Putamen (tissue), 1 donor: ENCODE measurements at places on chromosomes 12 and 14.

GRCh38 chr14:60313093-60313492, 64.1 kb downstream of the PPM1A start:
- no peak for DNase-seq

DNA sequence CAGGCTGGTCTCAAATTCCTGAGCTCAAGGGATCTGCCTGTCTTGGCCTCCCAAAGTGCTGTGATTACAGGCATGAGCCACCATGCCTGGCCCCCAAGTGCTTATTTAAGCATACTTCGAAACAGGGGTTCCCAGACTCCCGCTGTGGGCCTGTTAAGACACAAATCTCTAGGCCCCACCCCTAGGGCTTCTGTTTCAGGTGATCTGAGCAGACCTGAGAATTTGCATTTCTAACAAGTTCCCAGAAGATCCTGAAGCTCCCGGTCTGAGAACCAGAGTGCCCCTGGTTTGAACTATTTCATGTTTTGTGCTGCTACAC, 25.0 kb downstream of the GCH1 start:
- no peak for DNase-seq

- DNase-seq, result no peak
These were observed 1.6 kb upstream of the LTBR start for GRCh38 chr12:6382371-6382770.

- no peak for DNase-seq
These were observed 76.8 kb downstream of the TSPAN9 start for GRCh38 chr12:3154006-3154405.

DNA sequence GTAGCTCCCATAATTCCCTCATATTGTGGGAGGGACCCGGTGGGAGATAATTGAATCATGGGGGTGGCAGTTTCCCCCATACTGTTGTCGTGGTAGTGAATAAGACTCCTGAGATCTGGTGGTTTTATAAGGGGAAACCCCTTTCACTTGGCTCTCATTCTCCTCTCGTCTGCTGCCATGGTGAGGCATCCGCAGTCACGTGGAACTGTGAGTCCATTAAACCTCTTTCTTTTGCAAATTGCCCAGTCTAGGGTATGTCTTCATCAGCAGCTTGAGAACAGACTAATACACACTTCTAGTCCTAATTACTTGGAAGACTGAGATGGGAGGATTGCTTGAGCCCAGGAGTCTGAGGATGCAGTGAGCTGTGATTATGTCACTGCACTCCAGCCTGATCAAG, 64.4 kb downstream of the TMX1 start:
- no peak for DNase-seq

DNA sequence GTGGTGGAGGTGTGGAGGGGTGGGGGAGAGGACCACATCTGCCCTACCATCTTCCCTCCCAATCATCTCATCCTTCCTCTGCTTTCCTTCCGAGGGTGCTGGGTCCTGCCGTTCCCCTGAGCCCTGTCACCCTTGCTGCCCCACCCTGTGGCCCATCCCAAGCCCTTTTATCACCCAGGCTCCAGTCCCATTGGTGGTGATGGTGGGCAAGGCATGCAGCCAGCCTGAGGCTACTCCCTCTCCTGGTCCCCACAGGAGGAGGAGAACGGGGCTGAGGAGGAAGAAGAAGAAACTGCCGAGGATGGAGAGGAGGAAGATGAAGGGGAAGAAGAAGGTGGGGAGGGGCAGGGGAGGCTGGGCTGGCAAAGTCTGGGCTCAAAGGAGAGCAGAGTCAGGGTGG, 2.7 kb upstream of the LAG3 start:
- no peak for DNase-seq

DNA sequence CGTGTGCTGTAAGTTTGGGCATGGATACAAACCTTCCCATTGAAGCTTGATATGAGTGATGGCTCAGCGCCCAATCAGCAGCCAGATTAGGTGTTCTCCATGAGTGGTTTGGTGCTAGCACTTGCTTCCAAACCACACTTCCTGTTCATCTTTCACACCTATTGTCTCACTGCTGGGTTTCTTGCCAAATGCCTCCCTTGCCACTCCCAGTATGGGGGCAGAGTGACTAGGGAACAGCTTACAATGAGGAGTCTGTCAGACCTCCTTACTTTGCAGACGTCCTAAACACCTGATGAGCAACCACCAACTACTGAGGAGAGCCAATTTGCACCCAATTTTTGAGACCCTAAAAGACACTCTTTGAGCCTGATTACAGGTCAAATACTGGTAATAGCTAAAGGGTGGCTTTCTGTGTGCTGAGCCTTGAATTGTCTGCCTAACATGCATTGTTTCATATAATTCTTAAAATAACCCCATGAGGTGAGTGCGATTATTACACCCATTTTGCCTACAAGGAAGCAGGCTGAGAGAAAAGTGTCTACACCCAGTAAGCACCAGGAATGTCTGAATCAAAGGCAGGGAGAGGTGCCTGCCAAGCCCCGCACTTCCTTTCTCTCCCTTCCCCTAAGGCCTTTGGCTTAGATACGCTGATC, 48.4 kb upstream of the FOS start:
- no peak for DNase-seq

DNA sequence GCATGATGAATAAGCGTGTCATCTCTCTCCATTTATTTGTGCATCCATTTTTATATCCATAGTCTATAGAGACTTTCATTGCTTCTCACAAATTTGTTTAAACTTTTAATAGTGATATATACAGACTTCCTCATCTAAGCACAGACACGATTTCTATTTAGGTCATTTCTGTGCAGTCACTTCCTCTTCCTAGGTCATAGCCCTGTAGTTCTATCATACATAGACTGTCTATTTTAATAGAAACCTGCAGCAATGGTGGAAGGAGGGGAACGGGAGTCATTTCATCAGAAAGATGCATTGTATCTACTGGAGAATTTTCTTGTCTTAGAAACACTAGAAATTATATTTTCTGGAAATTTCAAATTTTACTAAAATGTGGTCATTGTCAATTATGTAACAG, 133.4 kb upstream of the FGD4 start:
- no peak for DNase-seq

DNA sequence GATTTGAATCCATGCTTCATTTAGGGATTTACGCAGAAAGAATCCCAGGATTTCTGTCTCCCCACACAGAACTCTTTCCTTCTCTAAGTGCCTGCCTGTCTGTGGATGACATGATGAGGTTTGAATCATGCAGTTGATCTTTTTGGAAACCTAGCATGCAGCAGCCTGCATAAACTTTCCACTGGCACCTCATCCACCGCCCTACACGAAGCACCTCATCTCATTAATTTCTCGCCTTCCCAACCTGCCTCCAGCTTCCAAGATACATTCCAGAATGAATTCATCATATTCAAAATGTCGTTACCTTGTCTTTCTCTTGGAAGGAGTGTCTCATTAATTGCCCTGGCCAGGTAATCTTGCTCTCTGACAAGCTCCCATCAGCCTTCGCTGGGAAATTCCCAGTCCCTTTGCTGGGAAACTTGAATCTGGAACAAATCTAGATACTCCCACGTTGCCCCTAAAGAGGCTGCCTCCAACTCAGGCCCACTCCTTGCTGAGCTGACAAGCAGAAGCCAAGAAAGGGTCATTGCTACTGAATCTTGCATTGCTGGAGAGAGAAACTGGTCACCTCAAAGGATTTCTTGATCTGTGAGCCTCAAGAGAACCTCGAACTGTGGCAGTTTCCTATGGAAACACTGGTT, 48.2 kb downstream of the SERPINA3 start:
- peak; percentile 53 for DNase-seq

DNA sequence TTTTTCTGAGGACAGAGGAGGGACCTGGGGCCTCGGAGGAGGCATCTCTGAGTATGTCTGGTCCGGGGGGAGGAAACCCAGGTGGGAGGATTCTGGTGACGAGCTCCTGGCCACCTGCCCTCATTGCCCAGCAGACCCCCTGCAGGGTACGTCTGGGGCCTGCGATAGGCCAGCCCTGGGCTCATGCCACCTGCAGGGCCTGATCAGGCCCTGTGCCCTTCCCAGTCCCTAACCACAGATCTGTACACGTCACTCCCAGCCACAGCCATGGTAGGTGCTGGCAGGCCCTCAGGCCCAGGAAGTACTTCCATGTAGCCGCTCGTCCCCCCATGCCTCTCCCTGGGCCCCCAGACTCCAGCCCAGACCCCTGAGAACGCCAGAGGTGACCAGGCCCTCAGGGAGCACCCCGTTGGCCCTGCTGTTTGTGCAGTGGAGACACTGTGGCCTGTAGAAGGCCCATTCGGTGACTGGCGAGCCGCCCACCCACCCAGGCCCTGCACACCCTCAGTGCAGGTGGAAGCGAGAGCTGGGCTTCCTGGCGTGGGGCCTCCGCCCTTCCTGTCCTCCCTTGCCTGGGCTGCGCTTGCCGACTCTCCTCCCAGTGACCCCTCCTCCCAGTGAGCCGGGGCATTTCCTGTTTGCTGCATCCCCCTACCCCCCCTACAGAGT, 5.7 kb downstream of the INF2 start:
- no peak for DNase-seq

GRCh38 chr12:122790393-122791075, 16.2 kb downstream of the CCDC62 start:
- DNase-seq, result no peak

DNA sequence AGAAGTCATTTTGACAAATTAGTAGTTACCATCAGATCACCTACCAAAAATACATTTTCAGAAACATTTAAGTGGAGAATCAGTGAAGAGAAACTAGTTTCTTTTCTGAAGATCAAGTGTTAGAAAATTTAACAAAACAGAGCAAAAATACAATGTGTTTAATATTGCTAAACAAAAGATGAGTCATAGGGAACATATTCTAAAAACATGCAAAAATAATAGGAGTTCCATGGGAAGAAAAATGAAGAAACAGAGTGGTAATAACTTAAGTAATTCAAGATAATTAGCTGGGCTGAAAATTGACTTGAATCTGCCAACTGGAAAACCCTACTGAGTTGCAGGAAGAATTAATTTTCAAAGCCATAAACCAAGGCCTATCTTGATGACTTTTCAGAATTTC, 111.5 kb upstream of the KITLG start:
- no peak for DNase-seq

DNA sequence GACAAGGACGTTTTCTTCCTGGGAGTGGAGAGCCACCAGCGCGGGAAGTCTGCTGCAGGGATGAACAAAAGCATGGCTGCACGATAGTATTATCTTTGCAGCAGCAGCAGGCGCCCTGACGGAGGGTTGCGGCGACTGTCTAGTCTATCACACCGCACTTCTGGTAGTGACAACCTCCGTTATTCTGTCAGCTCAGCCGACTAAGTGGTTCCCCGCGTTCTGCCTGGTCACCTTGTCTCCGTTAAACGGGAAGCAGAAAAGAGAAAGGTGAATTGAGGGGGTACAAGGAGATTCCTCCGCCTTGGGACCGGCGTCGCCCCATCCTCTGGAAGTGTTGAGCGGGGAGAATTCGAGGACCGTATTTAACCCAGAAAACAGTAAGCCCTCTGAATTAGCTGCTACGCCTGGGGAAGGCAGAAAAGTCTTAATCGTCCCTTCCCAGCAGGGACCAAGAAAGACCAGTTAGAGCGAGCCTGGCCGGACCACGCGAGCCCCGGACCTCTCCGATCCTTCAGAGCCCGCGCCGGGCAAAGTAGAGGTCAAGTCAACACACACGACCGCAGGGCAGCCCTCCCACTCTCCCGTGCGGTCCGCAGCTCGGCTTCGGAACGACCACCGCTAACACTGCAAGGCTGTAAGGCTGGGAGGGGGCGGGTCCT, 536 bp upstream of the DAAM1 start:
- DNase-seq, result no peak

DNA sequence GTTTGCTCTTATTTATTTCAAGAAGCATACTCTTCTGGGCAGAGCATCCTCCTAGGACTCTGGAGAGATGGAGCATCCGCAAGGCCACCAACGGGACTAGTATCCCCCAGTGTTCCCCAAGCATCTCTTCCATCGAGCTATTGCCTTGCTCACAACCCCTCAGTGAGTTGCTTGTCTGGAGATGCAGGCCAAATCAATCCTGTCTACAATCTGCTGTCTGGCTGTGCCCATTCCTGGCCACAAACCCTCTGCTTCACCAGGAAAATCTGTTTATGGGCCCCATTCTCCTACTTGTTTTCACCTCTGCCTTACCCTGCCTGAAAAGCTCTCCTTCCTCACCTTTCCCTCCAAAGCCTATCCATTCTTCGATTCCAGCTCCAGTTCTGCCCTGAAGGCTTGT, 219.2 kb downstream of the CACNA1C start:
- DNase-seq, result no peak

DNA sequence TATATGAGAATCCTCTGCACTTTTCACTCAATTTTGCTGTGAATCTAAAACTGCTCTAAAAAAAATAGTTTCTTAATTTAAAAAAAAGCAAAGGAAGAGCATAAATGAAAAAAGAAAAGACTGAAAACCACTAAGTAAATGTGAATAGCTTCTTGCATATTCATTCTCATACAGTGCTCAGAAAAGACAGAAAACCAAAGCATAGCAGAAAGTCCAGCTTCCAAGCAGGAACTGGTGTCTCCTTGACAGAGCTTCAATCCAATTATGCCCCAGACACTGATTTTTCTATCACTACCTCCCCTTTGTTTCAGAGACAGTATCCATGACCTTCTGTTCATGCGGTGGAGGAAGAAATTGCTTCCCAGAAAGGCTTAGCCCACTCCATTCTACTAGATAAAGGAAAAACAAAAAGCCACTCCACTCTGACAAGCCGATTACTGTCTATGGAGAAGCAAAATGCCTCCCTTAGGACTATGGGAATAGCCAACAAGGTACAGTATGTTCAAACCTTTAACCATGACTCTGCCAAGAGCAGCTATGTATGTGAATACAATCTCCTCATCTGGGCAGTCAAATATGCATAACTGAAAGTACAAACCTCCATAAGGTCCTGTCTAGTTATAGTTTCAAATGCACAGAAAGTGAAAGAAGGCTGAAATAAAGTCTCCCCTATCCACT, 40.6 kb downstream of the ATF7 start:
- no peak for DNase-seq

DNA sequence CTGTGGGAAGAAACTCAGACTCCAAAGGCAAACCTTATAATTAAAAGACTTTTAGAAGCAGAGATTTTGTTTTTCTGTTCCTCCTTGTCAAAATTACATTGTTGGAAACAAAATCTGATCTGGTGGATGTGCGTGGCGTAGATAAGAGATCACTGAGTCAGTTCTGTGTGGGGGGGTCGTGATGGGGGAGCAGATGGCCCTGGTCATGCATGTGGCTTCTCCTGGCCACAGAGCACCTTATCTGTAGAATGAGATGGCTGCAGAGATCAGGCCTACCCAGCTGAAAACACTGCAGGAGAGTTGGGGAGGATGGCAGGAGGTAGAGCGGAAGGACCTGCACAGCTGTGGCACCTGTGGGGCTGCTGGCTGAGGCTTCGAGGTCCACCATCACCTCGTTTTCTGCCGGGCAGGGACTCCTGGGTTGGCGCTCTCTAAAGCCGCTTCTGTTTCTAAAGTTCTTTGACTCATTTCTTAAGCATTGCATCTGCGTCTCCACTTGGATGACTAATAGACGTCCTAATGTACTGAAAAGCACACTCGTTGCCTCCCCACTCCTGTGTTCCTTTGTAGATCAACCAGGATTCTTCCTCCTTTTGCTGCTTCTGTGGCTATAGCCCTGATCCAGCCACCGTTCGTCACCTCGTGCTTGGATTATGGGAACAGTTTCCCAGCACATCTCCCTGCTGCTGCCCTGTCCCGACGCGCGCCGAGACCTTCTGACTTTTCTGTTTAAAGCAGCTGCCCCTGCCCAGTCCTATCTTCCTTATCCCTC, 93.4 kb downstream of the TSPAN9 start:
- no peak for DNase-seq

- no peak for DNase-seq
These were observed 13.3 kb upstream of the RGS6 start for GRCh38 chr14:71918955-71919354.
